NCI-H510A (cell line): ENCODE measurements at places on chromosomes 3 and 15.
A peak's percentile ranks its signal among the peaks of the same experiment; 100 is the strongest.

GRCh38 chr15:68778876-68779275, 41.8 kb downstream of the ANP32A start:
- no peak for DNase-seq

GRCh38 chr15:43268111-43269105, 1.7 kb upstream of the TGM5 start:
- DNase-seq: no peak

DNA sequence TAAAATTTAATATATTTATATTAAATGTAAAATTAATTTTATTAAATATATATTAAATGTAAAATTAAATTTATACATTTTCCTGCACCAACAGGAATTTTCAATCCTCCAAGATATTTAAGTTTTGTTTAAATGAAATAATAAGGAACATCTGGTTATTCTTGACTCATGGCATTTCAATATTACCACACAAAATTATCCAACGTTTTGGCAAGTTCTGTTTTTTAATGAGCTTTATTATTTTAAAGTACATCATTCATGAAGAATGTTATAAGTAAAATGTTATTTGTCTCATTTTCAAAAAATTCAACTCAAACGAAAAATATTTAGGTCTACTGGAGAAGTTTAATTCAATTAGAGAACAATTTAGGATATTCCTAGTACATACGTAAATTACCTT, 811.4 kb downstream of the NAALADL2 start:
- no peak for DNase-seq

- no peak for DNase-seq
Observed at GRCh38 chr3:89447243-89447642, 339.8 kb downstream of the EPHA3 start.

GRCh38 chr3:108301695-108302404, 5.5 kb downstream of the HHLA2 start:
- DNase-seq: no peak

DNA sequence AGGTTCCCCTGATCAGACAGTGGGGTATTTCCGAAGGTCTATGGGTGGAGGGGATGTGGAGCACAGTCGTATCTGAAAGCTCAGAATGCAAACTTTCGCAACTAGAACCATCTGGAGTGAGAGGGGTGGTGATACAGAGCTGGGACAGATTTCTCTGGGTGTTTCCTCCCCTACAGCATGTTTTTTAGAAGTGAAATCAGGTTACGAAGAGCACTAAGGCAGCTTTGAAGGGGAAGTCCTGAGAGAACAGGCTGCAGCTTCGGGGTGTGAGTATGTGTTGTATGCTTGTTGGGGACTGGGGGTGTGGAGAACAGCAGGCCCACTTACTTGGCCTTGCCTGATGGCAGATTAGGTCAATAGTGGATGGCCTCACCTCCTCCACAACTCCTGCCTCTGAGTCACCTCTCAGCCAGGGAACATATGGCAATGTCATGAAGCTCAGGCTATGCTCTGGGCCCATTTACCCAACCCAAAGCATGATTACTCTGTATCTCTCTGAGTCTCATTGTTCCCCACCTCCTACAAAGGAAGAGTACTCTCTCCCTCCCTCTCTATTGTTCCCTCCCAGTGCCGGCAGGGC, 107.2 kb upstream of the RASGRP1 start:
- no peak for DNase-seq

DNA sequence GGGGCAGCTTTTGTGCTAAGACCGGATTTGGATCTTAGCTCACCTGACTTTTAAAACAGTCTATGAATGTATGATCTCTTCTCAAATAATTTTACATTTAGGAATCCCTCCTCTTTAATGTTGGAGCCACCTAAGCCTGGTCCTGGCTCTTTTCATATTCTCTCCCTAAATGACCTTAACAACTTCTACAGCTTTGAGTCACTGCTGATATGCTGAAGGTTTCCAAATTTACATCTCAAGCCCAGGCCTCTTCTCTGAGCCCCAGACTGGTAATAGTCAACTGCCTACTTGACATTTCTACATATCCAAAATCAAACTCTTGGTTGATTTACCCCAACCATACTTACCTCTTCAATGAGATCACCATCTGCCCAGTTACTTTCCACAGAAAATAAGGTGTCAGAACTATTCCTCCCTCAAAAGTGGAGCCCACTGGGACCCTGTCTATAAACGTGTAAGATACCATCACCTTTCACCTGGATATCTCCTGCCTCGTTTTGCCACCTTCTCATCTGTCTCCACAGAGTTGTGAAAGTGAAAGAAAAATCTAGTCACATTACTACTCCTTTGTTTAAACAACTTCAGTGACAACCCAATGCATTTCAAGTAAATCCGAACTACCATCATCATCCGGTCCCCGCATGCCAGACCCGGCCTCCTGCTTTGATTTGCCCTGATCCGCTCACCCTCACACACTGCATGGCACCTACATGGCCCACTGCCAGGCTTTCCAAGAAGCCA, 48.8 kb downstream of the UBP1 start:
- no peak for DNase-seq

GRCh38 chr3:196749125-196749524, 9.5 kb downstream of the PAK2 start:
- DNase-seq: no peak

DNA sequence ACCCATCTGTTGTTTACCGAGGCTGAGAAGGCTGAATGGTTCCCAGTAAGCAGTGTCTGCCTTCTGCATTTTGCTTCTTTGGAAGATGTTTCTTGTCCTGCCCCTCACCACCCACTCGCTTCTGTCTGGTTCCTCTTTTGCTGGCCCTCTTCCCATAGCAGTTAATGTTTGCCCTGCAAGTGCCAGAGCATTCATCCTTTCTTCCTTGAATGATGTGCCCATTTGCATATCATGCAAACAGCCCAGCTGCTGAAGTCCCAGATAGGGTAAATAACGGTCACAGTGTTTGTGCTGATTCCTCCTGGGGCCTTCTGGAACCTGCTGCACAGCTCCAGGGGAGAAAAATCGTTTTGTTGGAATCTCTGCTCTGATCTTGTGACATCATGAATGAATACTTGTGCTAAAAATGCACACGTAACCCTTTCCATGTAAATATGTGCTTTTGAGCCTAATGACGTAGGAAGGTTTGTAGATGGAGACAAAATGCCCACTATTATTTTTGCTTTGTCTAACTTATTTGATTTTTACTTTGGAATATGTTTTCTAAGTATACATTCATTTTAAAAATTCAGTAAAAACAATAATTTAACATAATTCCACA, 381.0 kb downstream of the SOX2 start:
- no peak for DNase-seq

DNA sequence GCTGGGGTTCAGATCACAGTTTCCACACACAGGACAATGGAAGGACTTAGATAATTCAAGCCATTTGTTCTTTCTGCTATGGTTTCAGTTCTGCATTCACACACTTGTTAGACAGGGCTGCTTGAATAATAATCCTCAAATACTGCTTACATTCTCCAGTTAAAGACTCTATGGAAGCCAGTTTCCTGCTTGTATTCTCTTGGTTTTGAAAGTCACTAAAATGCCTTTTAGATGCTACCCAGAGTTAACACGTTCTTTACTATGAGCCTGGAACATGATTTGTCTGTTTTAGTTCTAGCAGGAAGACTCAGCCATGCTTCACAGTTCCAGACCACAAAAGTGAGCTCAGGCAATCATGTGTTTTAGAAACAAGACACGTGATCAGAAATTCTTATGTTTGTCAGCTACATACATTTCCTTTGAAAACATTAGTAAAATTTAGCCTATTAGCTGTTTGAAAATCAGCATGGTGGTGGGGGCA, 152.4 kb downstream of the LEKR1 start:
- no peak for DNase-seq

GRCh38 chr3:171614318-171614921, 154.2 kb upstream of the TNIK start:
- DNase-seq: no peak

- no peak for DNase-seq
Observed at GRCh38 chr3:46835491-46835890, 27.8 kb downstream of the MYL3 start.

GRCh38 chr15:52790169-52790708, at the start of gene ONECUT1:
Gene ONECUT1, minus strand, starts transcription at chr15:52790336. Its CDS starts 452 bp downstream, at chr15:52789884.
- peak; percentile 32 for DNase-seq

DNA sequence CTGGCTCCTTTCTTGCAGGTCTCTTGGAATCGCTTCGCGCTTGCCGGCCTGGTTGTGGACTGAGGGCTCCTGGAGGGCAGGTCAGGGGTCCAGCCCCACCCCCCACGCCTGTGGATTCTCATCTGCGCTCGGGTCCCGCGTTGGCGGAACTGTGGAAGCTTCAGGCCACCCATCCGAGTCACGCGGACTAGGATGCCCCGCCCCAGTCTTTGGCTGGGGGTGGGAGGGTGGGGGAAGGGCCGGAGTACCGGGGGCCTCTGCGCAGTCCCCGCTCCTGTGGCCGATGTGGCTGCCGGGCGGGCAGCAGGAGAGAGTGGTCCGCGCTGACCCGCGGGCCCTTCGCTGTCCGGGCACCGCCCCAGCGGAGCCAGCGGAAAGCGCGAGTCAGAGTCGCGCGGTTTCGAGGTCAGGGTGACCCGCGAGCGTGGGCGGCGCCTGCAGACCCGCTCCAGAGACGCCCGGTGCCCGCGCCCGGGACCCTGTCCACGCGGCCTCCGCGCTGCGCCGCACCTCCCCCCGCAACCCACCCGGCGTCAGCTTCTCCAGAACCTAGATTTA, 114.2 kb downstream of the KLF13 start:
- no peak for DNase-seq

GRCh38 chr3:11096266-11097139, 57.8 kb upstream of the HRH1 start:
- DNase-seq: no peak

- no peak for DNase-seq
Observed at GRCh38 chr3:9781551-9781950, 10.7 kb downstream of the TADA3 start.

- no peak for DNase-seq
Observed at GRCh38 chr15:80036071-80036470, 23.4 kb upstream of the ZFAND6 start.

DNA sequence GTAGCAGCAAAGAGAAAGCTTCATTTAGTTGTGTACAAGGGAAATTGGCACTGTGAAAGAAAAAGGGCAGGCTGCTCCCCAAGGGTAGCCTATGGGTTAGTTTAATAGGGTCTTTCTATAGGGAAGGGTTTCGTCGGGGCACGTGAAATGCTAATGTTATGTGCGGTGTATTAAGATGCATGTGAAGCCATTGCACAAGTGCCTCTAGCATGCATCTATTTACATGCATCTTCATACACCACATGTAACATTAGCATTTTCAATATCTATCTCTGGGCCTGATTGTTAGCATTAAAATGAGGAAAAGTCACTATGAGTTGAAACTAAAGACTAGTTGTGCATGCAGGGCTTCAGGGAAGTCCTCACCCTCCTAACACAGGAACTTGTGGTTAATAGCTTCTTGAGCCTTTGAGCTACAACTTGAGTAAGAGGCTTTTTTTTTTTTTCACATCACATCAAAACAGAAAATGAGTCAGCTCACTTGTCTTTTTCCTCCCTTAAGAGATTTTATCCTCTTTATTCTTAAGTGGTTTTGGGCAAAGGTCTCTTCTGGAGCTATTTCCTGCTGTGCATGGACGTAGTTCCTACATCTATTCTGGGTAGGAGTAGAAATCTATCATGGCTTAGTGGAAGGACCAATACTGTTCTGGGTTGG, 613.4 kb downstream of the ZPLD1 start:
- no peak for DNase-seq

- no peak for DNase-seq
Observed at GRCh38 chr3:89649431-89649830, 542.0 kb downstream of the EPHA3 start.

DNA sequence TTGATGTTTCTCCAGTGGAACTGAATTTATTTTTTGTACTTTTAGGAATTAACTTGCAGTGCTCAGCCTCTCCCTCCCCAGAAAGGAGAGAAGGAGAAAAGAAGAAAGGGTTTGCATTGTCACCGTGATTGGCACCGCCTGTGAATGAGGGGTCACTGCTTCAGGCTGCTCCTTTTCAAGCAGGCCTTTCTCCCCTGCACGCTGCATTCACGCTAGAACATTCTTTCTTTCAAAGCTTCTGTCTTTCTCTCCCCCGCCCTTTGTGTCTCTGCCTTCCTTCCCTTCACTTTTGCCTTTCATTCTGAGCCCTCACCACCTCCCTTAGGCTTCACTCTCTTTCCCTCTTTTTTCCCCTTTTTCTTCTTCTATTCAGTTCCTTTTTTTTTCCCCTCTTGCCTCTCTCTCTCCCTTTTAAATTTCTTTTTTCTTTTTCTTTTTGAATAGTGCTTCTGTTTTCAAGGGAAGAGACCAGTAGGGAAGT, 42.4 kb downstream of the ZNF710 start:
- no peak for DNase-seq

- no peak for DNase-seq
Observed at GRCh38 chr15:90982135-90982534, 12.2 kb downstream of the PRC1 start.

DNA sequence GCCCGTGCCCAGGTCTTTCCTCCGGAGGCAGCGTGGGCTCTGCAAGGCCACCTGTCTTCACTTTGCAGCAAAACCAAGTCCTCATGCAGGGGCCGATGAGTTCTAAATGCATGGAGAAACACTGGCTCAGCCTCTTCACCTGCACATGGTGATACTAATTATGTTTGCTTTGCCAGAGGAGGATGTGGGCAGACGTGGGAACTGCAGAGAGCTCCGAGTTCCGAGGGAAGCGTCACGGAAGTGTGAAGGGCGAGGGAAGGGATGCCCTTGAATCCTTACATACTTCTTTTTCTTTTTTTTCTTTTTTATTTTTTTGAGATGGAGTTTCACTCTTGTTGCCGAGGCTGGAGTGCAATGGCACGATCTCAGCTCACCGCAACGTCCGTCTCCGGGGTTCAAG, 74.8 kb downstream of the GABRG3 start:
- peak; percentile 69 for DNase-seq

DNA sequence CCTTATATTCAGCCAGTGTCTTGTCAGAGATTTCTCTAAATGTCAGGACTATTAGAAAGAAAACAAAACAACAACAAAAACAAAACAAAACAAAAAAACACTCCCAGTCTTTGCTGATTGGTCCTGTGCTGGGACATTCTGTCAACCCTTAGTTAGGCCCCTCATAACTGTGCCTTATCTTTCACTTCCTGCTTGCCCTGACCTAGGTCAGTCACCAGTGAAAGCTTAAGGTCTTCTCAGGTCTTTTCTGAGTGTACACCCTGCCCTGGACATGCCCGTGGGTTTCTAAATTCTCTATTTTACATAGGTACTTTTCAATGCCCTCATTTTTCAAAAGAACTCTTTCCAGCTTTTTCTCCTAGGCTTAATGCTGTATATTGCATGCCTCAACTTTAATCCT, 454.1 kb downstream of the GRM7 start:
- DNase-seq: no peak
